ENCODE measurements at places on chromosomes 13 and 19.

DNA sequence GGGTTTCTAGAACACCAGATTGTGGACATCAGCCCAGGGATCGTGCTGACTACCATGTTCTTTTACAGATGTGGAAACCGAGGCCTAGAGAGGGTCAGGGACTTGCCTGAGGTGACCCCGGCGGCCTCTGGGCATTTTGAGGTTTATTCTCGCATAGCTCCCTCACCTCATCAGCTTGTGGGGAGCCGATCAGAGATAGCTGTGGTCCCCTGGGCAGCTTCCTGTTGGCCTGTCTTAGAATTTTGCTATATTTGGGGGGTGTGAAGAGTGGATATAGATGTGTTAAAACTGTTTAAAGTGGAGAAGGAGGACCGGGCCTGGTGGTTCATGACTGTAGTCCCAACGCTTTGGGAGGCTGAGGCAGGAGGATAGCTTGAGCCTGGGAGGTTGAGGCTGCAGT is 6.9 kb downstream of the ARHGEF1 start:
- no peak for DNase-seq

DNA sequence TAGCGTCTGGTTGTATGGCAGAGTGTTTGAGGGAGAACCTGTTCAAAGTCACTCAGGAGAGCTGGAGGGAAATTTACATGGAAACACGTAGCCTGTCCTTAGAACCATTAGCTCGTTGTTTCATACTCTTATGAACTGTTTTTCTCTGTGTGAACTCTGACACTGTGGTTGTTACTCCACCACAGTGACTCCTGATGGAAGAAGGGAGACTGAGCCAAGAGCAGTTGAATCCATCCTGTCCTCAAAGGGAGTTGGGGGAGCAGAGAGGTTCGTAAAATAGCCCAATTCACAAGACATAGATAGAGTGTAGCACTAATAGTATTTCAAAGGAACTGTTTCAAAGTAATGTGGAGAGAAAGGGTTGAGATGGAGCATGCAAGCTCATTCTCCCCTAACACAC is 964.8 kb downstream of the PCDH9 start:
- DNase-seq, result no peak

- DNase-seq, result no peak
Measured at GRCh38 chr19:33399745-33400681, 26.5 kb downstream of the CEBPG start.

DNA sequence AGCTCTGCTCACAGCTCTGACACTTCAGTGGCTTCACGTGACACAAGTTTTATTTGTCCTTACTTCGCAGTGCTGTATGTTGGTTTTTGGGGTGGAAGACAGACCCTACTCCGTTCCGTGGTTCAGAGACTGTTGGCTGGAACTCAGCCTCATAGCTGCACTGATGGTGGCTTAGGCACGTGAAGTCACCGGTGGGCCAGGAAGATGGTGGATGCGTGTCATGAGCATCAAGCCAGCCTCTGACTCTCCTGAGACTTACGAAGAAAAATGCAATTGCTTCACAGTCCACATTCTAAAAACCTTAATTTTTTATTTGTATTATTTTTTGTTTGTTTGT is 161.4 kb upstream of the SOX1 start:
- peak; percentile 27 for DNase-seq

DNA sequence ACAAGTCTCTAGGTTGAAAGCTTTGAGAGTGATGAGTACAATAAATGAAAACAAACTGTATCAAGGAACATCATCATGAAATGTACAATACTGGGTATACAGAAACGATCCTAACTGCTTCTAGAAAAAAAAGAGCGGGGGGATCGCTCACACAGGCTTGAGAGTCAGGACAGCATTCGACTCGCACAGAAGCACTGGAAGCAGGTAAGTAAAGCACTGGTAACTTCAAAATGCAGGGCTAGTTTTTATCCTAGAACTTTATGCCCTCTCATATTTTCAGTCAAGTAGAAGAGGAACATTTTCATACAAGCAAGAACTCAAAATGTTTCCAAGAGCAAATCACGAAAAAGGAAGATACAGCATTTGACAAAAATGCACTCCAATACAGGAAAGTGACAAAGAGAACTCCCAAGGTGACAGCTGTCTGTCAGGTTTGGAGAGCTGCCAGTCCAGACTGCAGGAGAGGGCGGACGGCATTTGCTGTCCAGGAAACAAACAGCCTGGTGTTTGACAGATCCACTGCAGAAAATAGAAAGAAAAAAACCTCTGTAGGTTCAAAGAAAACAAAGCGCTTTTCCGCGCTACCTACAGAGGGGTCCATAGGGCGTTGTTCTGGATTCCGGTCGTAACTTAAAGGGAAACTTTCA is 58.2 kb upstream of the XPO4 start:
- DNase-seq, result no peak

- DNase-seq, result no peak
Measured at GRCh38 chr19:33177417-33177979, 16.6 kb upstream of the LRP3 start.

DNA sequence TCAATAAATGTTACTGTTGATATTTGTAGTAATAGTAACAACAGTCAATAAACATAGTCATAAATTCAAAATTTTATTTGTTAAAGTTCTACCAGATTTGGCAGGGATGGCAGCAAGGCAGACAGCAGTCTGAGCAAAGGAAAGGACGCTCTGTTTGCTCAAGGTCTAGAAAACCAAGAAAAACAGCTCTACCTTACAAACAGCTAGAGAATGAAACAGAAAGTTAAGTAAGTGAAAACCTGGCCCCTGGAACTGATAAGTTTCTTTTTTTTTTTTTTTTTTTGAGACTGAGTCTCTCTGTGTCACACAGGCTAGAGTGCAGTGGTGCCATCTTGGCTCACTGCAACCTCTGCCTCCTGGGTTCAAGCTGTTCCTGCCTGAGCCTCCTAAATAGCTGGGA is 27.9 kb downstream of the ENOX1 start:
- DNase-seq, result no peak

- DNase-seq, result no peak
Measured at GRCh38 chr13:34751492-34751891, 190.6 kb upstream of the NBEA start.

- DNase-seq, result no peak
Measured at GRCh38 chr13:34587576-34587975, 354.5 kb upstream of the NBEA start.

GRCh38 chr13:75325711-75326110 is 156.3 kb downstream of the TBC1D4 start:
- no peak for DNase-seq

GRCh38 chr13:27104606-27105005 is 67.0 kb downstream of the USP12 start:
- DNase-seq, result no peak

DNA sequence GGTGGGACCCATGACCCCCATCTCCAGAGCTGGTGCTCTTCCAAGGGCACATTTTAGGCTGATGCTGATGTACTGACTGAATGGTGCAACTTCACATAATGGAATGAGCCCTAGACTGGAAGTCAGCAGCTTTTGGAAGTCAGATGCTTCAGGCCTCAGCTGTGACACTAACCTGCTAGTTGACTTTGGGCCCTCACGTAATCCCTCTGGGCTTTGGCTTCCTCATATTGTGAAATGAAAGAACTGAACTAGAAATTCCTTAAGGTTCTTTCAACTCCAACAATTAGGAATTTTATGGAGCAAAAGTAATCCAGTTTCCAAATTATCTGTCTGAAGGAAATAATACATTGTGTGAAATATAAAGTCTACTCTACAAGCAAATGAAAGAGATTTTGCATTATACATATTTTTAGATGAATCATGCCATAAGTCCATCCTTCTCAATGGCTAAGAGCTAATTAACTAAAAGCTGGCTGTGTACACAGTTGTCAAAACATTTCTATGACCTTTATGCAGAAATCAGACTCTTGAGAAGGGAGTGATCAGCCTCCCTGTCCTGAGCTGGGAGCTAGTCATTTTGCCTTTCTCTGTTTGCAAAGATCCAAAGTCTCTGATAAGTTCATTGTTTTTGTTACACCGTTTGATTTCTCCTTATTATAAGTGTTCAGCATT is 204.2 kb downstream of the DCLK1 start:
- DNase-seq, result no peak

GRCh38 chr13:89165685-89166084 is 1494.5 kb downstream of the SLITRK5 start:
- no peak for DNase-seq

DNA sequence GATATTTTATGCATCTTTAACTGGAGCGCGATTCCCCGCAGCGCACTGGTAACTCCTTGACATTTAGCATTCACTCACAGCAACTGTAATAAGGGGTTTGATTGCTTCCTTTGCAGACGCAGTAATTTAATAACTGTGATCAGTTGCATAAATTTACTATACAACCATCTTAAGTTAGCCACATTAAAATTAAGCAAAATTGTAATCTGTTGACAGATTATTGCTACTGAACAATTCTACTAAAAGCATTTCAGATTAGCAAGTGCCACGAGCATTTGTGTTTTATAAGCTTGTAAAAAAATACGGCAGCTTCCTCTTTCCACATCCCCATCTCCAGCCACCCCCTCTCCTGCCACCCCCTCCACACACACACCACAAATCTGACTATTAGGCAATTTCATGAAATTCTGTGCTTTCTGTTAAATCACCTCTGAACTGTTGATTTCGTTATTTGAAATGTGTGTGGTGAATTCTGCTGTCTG is 44.4 kb downstream of the TSHZ3 start:
- DNase-seq, result no peak

GRCh38 chr13:79862515-79862914 is 381.6 kb downstream of the NDFIP2 start:
- no peak for DNase-seq

GRCh38 chr19:17490411-17490810 is 20.1 kb downstream of the SLC27A1 start:
- DNase-seq, result no peak

DNA sequence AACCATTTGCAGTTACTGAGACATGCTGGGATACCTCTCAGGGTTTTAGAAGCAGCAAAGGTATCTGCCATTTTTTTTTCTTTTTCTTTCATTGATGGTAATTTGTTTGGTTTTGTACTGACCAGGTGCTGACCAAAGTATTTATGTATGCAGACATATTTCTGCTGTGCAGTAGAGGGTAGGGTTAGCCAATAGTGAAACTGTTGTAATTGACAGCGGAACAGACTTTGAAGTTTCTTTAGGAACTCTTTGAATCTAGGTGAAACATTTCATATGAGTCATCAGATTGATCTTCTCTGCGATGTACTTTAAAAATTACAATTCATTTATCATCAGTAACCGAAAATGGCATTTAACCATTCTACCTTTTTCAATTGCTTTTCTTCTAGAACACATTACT is 63.0 kb downstream of the ITGBL1 start:
- DNase-seq, result no peak

DNA sequence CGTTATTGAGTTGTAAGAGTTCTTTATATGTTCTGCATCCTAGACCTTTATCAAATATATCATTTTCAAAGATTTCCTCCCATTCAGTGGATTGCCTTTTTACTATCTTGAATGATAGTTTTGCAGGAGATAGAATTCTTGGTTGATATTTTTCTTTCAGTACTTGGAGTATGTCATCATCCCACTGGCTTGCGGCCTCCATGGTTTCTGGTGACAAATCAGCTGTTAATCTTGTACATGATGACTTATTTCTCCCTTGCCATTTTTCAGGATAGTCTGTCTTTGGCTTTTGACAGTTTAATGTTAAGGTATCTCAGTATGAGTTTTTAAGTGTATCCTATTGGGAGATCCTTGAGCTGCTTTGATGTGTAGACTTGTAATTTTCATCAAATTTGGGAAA is 8.5 kb downstream of the ZNF557 start:
- DNase-seq, result no peak

- DNase-seq, result no peak
Measured at GRCh38 chr13:99419591-99420243, 81.6 kb upstream of the TM9SF2 start.

GRCh38 chr19:5456130-5456840 is 1.1 kb downstream of the ZNRF4 start:
- no peak for DNase-seq

- DNase-seq, result no peak
Measured at GRCh38 chr19:49859682-49860335, 7.6 kb downstream of the PNKP start.

- no peak for DNase-seq
Measured at GRCh38 chr13:60620611-60621395, 223.8 kb downstream of the TDRD3 start.

DNA sequence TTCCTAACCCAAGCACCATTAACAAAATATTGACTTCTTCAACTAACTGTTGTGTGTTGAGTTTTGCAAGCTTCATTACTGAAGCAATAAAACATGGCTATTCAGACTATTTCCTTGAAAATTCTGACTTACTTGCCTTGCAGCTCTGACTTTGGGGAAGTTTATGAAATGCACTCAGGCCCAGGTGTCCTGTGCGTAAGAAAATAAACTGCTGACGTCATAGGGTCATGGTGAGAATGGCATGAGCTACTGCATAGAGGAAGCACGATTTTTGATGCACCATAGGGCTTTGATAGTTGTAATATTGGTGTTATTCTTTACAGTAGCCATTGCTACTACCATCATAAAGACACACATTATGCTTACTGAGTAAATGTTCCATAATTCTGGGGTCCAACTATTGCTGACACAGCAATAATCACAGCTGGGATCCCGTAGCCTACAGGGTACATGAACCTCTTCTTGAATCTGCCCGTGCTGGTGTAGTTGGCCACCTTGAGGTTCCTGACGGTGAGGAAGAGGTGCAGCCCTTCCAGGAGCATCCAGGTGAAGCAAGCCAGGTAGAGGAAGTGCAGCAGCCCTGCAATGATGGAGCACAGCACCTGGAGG is 57.9 kb downstream of the MBD3L2B start:
- DNase-seq, result no peak

DNA sequence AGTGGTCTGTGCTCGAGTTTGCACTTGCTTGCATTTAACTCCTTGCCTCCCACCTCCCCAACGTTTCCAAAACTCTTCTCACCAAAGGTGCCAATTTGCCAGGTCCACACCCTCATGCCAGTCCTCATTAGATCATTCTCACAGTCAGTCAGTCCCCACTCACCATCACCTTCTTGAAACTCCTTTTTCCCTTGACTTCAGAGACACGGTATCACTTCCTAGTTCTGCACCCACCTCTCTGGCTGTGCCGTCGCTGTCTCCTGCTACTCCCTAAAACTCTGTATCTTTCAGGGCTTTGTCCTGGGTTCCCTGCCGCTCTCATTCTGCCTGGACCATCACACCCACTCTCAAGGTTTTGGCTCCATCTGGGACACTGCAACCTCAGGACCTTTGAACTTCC is 19.6 kb downstream of the OLFM2 start:
- DNase-seq, result no peak

DNA sequence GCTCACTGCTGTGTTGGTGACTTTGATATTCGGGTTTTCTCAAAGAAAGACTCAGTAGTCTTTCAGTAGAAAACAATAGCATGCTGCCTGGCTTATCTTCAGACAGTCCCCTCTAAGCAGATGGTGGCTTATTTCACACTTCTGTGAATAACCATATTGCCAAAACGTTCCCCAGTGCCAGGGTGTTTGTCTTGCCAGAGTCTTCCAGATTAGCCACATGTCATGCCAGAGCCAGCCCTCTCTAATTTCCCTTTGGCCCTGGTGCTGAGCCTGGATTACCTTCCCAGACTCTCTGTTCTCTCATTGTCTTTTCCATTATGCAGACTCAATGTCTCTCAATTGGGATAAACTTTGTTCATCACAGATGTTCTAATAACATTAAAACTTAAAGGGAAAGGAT is 488.0 kb upstream of the ATXN8OS start:
- DNase-seq, result no peak

Data from vagina (tissue), 2 donors.